ENCODE measurements at places on chromosomes 4 and X.
A peak's percentile ranks its signal among the peaks of the same experiment; 100 is the strongest.

- no peak for DNase-seq
Measured at GRCh38 chr4:72714482-72715279, 145.7 kb upstream of the ADAMTS3 start.

GRCh38 chrX:100745806-100746537 is 14.1 kb upstream of the SYTL4 start:
- no peak for DNase-seq

DNA sequence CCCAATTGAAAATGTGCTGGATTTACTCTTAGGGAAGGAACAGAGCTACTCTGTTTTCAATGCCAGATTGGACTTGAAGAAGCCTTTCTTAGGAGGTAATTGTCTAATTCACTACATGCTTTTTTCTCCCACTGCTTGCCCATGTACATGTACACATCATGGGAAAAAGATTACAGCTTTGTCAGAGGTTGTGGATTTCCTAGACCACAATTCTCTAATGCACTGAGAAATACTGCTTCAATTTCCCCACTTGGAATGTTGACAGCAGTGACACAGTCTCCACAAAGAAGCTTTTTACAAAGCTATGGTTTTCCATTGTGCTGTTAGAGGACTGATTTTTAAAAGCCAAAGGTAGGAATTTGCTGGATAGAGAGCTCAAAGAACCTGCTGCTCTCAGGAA is 19.5 kb downstream of the ZAR1 start:
- DNase-seq = no peak

DNA sequence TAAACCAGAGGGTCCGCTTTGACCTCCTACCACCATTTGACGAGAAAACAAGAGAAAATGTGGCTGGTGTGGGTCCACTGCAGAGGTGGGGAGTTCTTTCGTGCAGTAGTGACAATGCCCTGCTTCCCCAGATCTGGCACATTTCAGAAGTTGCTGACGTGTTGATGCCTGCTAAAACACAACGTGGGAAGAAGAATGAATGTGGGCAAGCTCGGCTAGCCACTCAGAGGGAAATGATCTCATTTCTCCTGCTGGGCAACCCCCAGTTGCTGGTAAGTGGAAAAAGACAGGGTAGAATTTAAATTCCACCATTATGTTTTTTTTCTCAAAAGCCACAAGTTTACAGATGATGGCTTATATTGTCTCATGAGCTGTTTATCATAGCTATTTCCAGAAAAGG is 77.9 kb downstream of the LUZP4 start:
- no peak for DNase-seq

DNA sequence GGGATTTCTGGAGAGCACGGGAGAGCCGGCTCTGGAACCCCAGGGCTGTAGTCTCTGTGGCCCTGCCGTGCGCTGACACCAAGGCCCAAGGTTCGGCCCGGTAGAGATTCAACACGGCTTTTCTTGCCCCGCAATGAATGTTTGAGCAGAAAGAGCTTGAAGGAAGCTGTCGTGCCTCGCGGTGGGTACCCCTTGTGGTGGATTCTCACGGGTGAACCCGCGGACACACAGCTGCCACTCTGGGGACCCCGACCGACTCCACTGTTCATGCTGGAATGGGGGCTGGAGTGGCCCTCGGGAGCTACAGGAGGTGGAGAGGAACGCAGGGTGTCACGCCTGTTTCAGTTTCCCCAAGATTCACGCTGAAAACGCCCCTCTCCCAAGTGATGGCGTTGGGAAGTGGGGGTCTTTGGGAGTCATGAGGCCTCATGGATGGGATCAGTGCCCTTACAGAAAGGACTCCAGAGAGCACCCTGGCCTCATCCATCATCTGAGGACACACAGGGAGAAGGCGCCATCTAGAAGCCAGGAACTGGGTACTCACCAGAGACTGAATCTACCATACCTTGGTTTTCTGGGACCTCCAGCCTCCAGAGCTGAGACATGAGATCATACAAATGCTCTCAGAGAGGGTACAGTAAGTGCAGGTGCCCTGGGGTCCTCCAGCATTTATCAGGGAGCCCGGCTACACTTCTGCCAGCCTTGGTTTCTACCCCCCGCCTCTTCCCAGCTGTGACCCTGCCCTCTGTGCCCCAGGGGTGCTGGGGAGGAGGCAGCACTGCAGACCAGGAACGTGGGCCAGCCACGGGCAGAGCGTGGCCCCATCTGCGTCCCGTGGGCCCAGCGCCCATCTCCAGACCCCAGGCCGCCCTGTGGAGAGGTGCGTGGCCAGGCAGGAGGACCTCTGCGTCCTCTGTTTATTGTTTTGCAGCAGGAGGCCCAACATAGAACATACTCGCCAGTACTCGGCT is 6.4 kb downstream of the SLC25A6 start:
- DNase-seq = no peak

GRCh38 chr4:47368211-47368610 is 95.3 kb downstream of the COMMD8 start:
- no peak for DNase-seq

DNA sequence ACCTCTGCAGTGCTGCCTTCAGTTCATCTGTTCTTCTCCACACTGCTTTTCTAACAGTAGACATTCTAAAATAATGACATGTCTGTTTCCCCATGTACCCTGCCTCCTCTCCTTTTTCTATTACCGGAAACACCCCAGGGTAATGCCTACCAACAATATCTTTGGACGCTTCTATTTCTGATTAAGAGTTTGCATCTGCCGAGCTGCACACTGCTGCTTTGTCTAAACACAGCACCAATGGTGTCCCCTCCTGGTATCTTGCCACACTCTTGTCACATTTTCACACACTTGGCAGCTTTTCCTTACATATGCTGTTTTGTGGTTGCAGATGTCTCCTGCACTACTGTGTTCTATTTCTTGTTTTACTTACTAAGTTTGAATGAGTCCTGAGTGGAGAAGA is 288.8 kb downstream of the GRIA2 start:
- no peak for DNase-seq

GRCh38 chr4:7646384-7647061 is 211.8 kb upstream of the PSAPL1 start:
- DNase-seq = peak; percentile 48

DNA sequence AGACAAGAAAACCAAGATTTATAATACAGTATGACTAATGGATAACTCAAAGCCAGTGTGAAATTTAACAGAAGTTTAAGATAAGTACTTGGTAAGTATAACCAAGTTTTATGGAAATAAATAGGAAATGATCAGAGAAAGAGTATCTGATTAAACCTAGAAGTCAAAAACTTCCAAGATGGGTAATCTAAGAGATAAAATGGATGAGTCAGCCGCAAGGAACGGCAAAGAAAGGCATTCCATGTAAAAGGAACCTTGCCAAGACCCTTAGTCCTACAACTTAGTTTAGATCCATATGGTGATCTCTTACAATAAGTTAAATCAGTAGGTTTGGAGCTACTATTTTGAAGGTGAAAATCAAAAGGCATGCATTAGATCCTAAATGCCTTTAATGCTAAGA is 34.8 kb downstream of the LIN54 start:
- DNase-seq = no peak

DNA sequence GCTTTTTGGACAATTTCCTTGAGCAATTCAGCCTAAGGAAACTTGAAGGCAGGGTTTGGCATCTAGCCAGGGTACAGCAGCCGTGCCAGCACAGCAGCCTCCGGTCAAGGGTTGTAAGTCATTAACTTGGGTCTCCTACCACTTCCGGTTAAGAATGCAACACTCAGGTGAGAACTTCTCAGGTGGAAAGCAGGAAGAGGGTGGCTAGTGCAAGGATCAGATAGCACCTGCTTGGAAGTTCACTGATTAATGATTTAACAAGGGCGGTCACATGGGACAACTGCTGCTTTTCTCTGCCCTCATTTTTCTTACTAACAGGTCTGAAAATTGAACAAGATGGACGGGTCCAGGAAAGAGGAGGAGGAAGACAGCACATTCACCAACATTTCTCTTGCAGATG is 30.1 kb upstream of the SCOC start:
- no peak for DNase-seq

DNA sequence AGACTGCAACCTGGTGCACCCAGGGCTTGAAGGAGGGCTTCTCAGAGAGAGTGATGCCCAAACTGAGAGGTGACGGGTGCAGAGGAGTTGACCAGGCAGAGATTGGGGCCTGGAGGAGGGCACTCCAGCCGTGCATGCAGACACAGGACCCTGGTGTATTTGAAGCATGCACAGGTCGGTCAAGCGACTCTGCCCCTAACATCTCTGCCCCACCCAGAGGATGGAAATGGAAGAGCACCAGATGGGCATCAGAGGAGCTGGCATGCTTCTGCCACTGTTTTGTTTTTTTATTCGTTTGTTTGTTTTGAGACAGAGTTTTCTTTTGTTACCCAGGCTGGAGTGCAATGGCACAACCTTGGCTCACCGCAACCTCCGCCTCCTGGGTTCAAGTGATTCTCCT is 320.9 kb downstream of the EVC2 start:
- DNase-seq = no peak

GRCh38 chr4:87465739-87466366 is 43.5 kb downstream of the NUDT9 start:
- DNase-seq = no peak
